ENCODE measurements at places on chromosomes 12 and 14. TPM values are rescaled to one million over a fixed set of nuclear protein-coding genes. Genes with fewer than 3 reads are reported as not detected.

- ATAC-seq, result no peak
These were observed 187.0 kb upstream of the RASSF8 start for GRCh38 chr12:25771476-25771875.

The SLC22A17 gene
- 2.0 TPM for total RNA-seq

DNA sequence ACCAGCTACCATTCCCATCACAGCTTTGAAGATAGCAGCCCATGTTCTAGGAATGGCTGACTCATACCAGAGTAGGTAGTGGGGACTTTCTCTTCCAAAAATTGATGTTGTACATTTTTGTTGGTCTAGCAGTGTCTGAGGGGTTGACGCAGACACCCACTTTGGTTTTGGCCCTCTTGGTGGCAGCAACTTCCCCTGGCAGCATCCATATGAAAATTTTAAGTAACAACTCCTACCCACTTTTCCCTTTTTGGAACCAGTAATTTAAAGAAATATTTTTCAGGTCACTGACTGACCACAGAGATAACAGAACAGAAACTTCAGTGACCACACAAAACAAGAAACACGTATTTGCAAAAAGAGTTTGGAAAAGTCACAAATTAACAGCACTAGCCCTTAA, 162.0 kb upstream of the TMCC3 start:
- ATAC-seq, result no peak

The LTBP2 gene
- 14.4 TPM for total RNA-seq

- ATAC-seq, result peak; percentile 98
These were observed 32.1 kb upstream of the GSG1 start for GRCh38 chr12:13135371-13136178.

GRCh38 chr12:107474639-107475539, 210.7 kb upstream of the PWP1 start:
- peak; percentile 81 for ATAC-seq

The ADAM21 gene
- not detected for total RNA-seq

DNA sequence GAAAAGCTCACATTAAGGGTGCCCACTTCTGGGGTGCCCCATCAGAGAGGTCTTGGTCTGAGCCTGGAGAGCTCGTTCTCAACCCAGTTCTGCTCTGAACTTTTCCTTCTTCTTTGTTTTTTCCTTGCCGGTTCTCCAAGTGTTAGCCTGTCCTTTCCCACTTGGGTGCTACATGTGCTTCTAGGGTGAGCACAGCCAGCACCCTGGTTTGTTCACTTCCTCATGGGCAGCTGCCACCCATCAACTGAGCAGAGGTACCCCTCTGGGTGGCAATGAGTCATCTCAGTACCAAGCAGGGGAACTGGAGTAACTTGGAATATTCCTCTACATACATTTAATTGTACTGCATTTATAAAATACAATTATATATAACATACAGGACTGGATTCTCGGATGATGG, 3.9 kb upstream of the SYNE3 start:
- ATAC-seq, result no peak

The TNFRSF1A gene
- 99.3 TPM for total RNA-seq

- ATAC-seq, result peak; percentile 45
These were observed 32.1 kb upstream of the C2CD5 start for GRCh38 chr12:22576473-22576872.

The RNASE1 gene
- total RNA-seq, result 8.6 TPM

- ATAC-seq, result no peak
These were observed 366.7 kb downstream of the GALC start for GRCh38 chr14:87626266-87626665.

GRCh38 chr14:104536942-104537612, 42.5 kb upstream of the C14orf180 start:
- ATAC-seq, result peak; percentile 50

All from esophagus mucosa (tissue), 1 donor.